ENCODE measurements at places on chromosomes 2 and 18.

- no peak for DNase-seq
Observed at GRCh38 chr2:20916604-20917286, 93.8 kb upstream of the LDAH start.

GRCh38 chr2:106552921-106553320 lies 65.8 kb downstream of the CD8B2 start:
- no peak for DNase-seq

- DNase-seq: peak; percentile 79
Observed at GRCh38 chr2:188765522-188766470, 208.4 kb upstream of the COL3A1 start.

DNA sequence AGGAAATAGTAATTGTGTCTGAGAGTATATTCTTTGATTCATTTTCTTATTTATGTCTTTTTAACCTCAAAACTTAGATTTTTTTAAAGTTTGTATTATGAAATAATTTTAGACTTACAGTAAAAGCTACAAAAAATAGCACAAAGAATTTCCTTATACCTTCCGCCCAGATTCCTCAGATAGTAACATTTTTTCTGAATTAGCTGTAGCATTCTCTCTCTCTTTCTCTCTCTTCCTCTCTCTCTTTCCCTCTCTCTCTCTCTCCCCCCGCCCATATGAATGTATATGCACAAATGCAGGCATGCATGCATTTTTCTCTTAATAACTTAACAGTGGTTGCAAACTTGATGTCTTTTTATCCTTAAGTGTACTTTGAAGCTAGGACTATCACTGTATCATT lies 361.1 kb upstream of the NRP2 start:
- peak; percentile 84 for DNase-seq

DNA sequence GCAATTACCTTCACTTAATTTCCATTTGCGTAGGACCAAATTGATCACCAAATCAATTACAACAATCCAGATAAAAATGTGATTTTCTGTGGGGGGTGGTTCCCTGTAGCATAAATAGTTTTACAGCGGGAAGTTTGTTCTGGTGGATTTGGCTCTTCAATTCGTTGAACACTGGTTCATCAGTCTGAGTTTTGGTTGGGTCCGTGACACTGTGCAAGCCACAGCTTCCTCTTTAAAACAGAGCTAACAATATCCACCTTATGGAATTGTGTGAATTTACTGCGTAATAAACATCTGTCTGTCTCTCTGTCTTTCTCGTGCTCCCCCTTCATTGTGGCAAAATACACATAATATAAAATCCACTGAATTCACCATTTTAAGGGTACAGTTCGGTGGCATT lies 310.8 kb downstream of the TGIF1 start:
- no peak for DNase-seq

DNA sequence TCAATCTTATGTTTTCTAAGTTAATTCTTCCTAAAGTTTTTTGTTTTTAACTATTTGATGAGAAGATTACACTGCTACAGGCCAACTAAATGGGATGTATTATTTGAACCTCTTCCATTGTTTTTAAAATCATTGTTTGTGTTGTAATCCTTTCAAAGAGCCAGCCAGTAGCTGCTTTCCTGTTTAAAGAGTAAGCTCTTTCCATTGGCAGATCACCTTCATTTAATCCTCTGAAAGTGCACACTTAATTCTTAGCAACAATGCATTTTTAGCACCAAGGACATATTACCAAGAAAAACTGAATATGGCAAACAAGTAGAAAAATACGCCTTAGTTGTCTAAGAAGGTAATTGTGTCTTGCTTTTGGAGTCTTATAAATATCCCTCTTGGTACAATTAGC lies 54.0 kb downstream of the MEIS1 start:
- no peak for DNase-seq

- DNase-seq: no peak
Observed at GRCh38 chr2:68091439-68092034, 28.7 kb upstream of the C1D start.

GRCh38 chr18:5678278-5678677 lies 134.5 kb upstream of the EPB41L3 start:
- no peak for DNase-seq

Measured in fibroblast of skin of right biceps (primary cell).